ENCODE measurements at places on chromosomes 13 and 19.

DNA sequence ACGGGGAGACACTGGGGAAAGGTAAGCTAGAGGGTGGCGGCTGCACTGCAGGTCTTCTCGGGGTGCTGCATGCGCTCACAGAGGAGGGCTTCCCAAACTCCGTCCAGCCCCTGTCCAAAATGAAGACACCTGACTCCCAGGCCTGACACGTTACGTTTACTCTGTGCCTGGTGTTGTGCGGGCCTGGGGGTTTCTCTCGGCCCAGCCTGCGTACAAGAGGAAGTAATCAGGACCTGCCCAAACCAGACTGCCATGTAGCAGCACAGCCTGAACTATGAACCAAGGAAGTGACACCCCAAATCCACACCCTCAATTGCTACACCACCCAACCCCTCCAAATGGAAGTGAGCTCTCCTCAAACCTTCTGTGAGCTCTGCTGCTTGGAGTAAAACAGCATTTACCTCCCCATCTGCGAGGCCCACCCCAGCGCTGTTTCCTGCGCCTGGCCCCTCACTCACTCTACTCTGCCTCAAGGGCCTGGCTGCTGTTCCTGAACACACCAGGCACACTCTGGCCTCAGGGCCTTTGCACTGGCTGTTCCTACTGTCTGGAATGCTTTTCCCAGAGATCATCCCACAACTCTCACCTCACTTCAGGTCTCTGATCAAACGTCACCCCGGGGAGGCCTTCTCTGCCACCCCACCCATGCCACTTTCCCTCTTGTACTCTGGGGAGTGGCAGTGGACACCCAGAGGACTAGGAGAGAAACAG lies 3.0 kb downstream of the HSPBP1 start:
- DNase-seq, result no peak

GRCh38 chr19:54218259-54218658 lies 4.5 kb downstream of the LILRB3 start:
- DNase-seq, result no peak

DNA sequence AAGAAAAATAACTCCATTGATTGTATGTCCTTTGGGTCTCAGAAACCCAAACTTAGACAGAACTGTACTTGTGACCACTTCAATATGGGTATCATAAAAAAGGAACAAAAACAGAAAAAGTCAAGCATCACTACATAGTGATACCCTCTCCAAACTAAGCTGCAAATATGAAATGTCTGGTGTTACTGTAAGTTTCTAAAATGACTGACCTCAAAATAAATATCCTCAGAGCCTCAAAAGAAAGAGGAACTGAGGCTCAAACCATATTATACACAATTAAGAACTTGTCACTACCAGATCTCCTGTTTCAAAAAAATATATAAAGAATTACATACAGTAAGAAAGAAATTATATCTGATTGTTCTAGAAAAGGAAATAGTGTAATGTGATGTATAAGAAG lies 787.9 kb upstream of the KLHL1 start:
- no peak for DNase-seq

GRCh38 chr19:1871140-1871597 lies 7.8 kb upstream of the KLF16 start:
- no peak for DNase-seq

DNA sequence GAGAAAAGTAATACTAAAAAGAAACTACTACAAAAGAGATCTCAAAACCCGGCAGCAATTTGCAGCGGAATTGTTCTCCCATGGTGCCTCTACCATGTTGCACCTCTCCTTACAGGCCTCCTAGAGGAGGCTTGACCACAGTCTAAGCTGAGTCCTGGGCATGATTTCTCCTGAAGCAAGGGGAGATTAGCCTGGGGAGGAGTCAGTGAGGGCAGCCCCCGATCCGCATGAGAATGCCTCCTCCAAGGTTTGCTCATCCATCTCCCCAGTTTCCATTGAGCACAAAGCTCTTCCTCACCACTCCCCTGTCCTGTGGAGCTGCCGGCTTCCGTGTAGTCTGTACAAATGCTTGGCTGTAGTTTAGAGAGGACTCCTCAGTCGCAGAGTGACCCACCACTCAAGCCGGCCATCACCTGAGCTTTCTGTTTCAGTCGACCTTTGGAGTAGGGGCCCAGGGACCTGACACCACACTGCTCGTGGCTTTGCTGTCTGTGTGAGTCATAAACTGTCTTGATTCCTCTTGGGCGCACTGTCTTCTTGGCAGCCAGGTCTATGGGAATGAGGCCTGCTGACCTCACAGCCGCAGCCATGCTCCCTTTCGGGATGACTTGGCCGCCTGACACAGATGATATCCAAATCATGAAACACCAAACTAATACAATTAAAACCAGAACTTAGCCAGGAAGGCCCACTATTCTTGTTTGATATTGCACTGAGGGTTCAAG lies 72.3 kb downstream of the C1QTNF9 start:
- no peak for DNase-seq

- DNase-seq, result no peak
Observed at GRCh38 chr13:80884056-80884785, 543.3 kb upstream of the SPRY2 start.

DNA sequence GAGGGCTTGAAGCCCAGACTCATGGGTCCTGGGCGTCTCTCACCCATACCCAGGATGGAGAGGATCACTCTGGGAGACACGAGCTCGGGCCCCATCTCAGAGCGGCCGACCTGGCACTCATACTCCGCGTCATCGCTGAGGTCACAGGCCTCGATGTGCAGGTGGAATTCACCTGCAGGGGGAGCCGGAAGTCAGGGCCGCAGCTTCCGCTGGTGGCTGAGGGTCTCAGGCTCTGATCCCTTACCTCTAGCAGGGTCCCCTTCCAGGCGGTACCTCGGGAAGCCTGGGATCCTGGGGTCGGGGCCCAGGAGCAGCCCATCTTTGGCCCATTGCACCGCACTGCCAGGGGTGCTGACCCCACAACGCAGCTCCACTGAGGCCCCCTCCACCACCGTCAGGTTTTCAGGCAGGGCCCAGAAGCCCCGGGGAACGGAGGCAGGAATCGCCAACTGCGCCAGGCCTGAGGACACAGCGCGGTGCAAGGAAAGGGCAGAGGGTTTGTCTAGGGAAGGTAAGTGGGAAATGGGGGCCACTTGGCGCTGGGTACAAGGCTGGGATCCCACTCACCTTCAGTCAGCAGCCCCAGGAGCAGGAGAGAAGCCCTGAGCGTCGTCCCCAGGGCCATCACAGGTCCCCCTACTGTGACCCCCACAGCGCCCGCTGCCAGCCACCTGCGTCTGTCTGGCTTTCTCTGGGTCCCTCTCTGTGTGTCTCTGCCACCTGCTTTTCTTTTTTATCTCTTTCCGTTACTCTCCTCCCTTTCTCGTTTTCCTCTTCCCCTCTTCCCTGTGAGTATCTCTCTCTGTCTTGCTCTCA lies 883 bp downstream of the NPHS1 start:
- DNase-seq, result no peak

DNA sequence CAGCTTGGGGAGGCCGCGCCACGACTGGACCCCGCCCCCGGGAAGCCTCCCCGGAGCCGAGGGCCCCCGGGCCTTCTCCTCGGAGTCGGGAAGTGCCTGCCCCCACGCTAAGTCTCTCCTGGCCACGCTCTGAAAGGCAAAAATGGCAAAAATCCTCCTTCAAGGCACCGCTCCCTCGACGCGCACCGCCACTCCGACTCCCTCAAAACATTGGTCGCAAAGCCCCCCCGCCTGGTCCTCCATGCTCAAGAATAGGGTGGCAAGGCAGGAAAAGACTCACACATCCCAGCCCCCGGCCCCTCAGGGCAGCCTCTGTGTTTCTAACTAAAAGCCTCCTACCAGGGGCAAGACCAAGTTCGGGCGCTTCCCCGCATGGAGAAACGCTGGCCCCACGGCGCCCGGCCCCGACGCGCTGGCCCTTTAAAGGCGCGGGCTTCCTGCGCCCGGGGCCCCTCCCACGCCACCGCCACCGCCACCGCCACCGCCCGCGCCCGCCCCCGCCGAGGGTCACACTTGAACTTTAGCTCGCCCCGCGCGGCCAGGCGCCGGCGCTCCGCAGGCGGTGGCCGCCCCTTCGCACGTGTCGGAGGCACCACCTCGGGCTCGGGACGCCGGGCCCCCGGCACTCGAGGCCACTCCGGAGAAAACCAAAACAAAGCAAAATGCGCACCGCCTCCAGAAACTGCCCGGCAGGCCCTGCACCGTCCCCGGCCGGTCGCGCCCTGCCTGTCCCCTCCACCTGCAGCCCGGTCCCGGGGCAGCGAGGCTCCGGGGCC lies 1.9 kb downstream of the FOXO1 start:
- no peak for DNase-seq

DNA sequence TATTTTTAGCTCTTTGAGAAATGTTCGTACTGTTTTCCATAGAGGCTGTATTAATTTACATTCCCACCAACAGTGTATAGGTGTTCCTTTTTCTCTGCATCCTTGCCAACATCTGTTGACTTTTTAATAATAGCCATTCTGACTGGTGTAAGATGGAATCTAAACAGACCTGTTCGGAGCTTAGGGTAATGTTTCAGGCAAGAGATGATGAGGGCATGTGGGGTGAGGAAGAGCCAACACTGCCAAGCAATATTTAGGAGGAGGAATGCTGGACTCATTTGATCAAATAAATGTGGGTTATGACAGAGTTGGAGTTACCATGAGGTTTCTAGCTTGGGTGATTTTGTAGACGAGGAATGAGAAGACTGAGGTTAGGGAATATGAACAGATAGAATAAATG lies 382.9 kb downstream of the KLF12 start:
- DNase-seq, result no peak

DNA sequence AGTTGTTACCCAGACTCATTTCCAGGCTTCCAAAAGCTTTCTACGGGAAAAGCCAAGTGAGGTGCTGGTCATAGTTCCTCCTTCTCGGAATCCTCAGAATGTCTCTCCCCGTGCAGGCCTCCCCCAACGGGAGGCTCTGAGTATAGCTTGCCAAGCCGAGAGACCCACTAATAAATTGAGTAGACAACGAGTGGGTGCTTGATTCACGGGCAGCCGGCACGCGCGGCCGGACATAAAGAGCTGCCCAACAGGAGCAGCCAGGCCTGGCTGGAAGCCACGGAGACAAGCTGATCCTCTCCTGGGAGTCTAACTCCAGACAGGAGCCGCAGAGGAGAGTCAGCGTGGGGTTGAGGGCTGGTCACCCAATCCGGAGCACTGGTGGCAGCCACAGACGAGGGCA lies 43.4 kb upstream of the MEDAG start:
- no peak for DNase-seq

All from NCI-H1092 (cell line).